Peyer's patch (tissue), 4 donors: ENCODE measurements at places on chromosomes 7 and 10.

GRCh38 chr10:51171946-51172345 lies 97.7 kb downstream of the PRKG1 start:
- no peak overlapping the region for H3K4me3 ChIP-seq
- H3K36me3 ChIP-seq: no peaks in the 10 kb centered on the region
- no peaks in the 10 kb centered on the region for H3K27me3 ChIP-seq
- H3K27ac ChIP-seq: no peak overlapping the region

- no peaks in the 10 kb centered on the region for H3K36me3 ChIP-seq
- DNase-seq: peak; percentile 86
- H3K4me1 ChIP-seq: peaks cover 19% of the 10 kb centered on the region
- H3K27me3 ChIP-seq: no peaks in the 10 kb centered on the region
- peak overlapping the region; percentile 74 for H3K27ac ChIP-seq
These were observed 98.4 kb downstream of the PIP4K2A start for GRCh38 chr10:22615819-22616499.

- no peak overlapping the region for H3K4me3 ChIP-seq
These were observed 26.8 kb downstream of the FRMPD2 start for GRCh38 chr10:48247680-48248079.

DNA sequence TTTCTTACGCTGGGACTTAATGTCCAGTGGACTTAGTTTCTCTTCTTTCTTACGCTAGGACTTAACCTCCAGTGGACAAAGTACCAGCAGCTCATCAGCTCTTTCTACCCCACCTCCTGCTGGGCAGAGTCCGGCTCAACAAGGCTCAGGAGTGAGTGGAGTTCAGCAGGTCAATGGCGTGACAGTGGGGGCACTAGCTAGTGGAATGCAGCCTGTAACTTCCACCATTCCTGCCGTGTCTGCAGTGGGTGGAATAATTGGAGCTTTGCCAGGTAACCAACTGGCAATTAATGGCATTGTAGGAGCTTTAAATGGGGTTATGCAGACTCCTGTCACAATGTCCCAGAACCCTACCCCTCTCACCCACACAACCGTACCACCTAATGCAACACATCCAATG lies 199.7 kb downstream of the MLLT10 start:
- H3K27me3 ChIP-seq: no peaks in the 10 kb centered on the region
- no peaks in the 10 kb centered on the region for H3K4me1 ChIP-seq
- DNase-seq: no peak
- H3K36me3 ChIP-seq: no peaks in the 10 kb centered on the region
- no peak overlapping the region for H3K4me3 ChIP-seq

DNA sequence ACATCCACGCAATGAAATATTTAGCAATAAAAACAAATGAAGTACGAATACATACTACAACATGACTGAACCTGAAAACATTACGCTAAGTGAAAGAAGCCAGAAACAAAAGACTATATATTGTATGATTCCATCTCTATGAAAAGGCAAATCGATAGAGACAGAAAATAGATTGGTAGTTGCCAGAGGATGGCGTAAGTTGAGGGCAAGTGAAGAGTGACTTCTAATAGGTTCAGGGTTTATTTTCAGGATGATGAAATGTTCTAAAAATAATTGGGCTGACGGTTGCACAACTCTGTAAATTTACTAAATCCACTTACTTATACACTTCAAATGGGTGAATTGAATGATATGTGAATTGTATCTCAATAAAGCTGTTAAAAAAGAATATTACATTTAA lies 39.5 kb upstream of the TECTB start:
- no peak for DNase-seq
- H3K4me1 ChIP-seq: no peaks in the 10 kb centered on the region

DNA sequence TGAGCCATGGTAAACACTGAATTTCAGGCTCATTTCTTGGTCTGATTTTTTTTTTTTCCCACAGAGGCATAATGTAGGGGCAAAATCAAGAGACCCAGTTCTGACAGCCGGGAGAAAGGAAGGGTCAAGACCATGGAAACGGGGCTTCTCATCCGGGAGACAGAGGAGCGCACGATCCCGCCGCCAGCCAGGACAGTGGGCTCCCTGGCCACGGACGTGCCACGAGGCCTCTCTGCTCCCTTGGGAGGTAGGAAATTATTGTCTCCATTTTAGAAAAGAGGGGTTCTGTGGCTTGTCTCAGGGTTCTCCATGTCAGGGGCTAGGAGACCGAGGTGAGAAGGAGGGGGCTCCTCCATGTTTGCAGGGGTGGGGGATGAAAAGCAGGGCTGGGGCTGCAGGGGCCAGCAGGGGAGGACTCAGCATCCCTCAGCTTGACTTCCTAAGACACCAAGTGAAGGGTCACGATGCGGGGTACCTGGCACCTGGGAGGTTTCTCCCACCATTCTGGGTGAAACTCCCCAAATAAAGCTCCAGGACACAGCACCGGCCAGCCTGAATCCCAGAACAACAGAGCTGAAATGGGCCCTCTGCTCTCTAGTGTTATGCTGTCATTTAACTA lies 37.6 kb downstream of the PPIF start:
- H3K27me3 ChIP-seq: no peaks in the 10 kb centered on the region
- H3K4me3 ChIP-seq: no peak overlapping the region
- peaks cover 18% of the 10 kb centered on the region for H3K4me1 ChIP-seq
